Stimulated activated CD4-positive, alpha-beta T cell treated with anti-CD3 and anti-CD28 coated beads, Interleukin-4, amount 100 ng/mL, for 48 hours (primary cell): ENCODE measurements at places on chromosomes 2 and 18.

- DNase-seq = no peak
Measured at GRCh38 chr2:191869178-191869577, 22.3 kb upstream of the CAVIN2 start.

GRCh38 chr18:21255211-21255610, 13.2 kb downstream of the GREB1L start:
- DNase-seq = no peak

GRCh38 chr2:143623231-143623908, 494.2 kb downstream of the ARHGAP15 start:
- DNase-seq = no peak

DNA sequence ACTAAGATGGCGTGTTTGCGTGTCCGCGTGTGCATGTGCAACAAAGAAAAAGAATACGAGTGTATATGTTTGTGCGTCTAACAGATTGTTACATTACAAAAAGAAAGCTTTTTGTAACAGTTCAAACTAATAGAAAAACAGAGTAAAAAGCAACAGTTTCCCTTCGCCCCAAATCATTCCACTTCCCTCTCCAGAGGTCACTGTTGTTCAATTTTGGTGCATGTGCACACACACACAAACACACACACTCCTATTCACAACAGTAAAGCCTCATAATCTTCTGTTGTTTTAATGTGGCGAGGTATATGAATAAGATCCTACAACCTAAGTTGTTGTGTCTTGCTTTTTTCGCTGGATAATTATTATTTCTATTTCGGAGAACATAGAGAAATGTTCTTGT, 357.3 kb upstream of the SLC8A1 start:
- no peak for DNase-seq

GRCh38 chr2:147663153-147663961, 181.5 kb upstream of the ACVR2A start:
- DNase-seq = no peak

DNA sequence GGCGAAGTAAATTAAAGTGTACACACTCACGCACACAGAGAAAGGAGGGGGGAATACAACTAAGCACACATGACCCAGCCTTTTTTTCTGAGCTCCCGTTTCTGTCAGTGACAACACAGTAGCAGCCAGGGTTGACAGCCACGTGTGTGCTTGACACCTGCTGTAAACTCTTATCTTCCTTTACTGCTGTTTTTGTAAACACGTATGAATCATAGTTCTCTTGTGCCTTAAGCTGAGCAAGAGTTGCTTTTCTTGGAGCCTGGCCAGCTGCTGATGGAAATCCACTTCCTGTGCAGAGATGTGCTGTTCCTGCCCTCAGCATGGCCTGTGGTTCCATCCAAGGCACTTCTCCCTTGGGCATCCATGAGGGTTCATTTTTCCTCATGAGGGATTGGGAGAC, 561.9 kb downstream of the GALR1 start:
- DNase-seq = no peak

DNA sequence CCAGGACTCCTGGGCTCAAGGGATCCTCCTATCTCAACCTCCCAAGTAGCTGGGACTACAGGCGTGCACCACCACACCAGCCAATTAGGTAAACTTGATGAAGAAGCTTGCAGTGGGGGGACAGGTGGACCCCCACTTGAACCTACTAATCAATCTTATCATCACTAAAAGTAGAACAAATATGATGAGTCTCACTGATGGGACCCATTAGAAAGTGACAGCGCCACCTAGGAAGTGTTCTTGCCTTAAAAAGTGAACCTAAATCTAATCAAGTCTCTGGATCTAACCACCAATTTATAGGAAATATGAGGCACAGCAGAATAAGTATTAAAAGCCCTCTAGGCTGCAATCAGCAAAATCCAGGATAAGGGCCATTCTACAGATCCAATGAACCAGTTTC, 79.2 kb downstream of the BIN1 start:
- DNase-seq = no peak

GRCh38 chr2:77028032-77028600, 494.1 kb downstream of the LRRTM4 start:
- DNase-seq = no peak

GRCh38 chr2:10277293-10278028, 25.2 kb upstream of the HPCAL1 start:
- DNase-seq = no peak

DNA sequence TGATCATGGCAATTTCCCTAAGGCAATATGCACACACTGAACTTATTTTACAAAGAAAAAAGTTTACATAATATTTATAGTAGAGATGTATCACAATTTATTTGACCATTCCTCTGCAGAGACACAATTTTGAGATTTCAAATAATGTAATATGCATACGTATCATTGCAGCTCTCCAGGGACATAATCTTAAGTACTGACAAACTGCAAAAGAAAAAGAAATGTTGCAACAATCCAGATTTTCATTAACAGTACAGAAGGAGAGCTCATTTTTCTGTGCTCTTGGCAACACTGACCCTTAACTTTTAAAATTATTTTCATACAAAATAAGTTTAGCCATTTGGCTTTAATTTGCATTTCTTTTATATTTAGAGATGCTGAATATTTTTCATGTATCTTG, 710.2 kb upstream of the SLC39A10 start:
- DNase-seq = no peak

DNA sequence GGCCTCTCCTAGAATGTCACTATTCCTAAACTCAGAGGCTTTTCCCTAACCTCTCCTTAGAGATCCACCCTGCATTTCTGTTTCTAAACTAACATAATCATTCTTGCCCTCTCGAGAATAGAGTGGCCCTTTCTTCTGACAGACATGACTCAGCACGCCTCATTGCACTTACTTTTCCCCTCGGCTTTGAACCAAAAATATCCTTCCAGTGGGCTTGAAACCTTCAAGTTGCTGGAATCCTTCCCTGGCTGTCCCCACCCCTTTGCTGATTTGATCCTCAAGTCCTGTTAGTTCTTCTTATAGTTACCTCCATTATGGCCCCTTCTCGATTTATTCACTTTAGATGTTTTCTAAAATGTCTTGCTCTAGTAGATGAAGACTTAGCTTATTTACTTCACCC, 158.0 kb downstream of the LTBP1 start:
- no peak for DNase-seq

DNA sequence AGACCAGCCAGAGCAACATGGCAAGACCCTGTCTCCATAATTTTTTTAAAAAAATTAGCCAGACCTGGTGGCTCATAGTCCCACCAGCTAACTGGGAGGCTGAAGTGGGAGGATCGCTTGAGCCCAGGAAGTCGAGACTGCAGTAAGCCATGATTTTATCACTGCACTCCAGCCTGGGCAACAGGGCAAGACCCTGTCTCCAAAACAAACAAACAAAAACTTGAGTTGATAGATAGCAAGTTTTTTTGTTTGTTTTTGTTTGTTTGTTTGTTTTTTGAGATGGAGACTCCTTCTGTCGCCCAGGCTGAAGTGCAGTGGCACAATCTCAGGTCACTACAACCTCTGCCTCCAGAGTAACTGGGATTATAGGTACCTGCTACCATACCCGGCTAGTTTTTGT, 18.8 kb downstream of the RELCH start:
- no peak for DNase-seq

DNA sequence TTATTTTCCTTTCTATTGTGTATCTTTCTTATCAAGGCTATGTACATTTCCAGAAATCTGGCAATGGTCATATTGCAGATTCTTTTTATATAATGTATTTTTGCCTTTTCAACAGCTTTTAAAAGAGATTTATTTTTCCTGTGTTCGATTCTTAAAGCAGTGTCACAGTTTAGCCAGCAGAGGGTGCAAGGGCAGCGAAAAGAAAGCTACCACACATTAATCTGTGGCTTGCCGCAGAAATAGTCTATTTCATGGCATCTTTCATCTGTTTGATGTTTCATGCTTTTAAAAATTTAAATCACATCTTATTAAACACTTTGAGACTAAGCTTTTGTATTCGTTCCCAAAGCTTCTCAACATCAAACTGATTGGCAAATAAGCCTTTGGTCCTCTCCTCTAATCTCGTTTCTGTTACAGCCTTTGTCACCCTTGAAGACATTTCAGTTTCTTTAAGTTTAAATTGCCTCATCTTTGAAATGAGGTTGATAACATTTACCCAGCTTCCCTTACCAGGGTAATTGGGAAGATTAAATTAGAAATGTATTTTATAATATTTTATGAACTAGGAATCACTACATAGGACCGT, 73.3 kb downstream of the PIK3C3 start:
- no peak for DNase-seq

DNA sequence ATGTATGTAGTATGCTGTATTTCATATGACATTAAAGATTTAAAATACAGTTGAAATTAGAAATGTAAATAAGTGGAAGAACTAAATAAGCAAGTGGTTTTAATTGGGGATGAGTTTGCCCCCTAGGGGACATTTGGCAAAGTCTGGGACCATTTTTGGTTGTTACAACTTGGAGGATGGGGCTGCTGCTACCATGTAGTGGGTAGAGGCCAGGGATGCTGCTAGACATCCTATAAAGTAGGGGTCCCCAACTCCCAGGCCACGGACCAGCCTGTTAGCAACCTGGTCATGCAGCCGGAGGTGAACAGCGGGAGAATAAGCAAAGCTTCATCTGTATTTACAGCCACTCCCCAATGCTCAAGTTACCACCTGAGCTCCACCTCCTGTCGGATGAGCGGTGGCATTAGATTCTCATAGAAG, 27.9 kb upstream of the ASNSD1 start:
- no peak for DNase-seq

DNA sequence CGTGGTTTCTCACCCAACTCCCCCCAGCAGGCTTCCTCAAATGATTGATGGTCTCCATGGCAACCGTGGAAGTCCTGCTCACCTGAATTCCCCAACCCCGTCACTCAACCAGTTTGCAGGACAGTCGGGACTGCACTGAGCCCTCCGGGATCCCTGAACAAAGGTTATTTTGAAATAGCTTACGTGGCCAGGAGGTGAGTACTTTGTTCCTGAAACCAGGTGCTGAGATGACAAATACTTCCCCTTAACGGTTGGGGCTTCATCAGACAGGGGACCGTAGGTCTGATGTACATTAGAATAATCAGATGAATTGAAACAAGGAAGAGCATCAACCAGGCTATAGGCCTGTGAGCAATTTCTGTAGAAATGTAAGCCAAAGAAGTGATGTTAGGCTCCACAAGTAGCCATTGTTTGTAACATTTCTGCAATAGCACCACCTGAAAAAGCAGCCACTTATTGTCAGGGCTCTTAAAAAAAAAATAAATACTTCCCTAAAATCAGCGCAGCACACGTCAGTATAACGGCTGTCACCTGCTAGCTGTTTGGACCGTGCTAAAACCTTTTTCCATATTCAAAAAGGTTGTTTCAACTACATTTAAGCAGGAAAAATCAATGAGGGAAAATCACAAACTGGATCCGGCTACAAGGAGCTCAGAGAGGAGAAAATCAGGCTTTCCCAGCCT, 206.4 kb upstream of the ID2 start:
- no peak for DNase-seq

DNA sequence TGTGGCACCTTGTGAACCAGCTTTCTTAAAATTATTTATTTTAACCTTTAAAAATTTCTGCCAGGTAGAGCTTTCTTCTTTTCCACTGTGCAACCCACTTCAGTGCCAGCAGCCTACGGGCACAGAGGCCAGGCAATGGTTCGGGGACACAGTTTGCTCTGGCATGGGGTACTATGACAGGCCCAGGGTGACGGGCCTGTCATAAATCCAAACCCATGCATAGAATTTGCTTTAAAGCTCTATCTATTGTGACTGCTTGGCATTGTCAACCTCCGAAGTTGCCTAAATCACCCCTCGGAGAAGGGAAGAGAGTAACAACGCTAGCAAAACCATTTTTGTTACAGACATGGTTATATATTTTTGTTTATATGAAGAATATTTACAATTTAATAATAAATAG, 1.5 kb downstream of the ODC1 start:
- DNase-seq = no peak

GRCh38 chr2:78839259-78839658, 186.2 kb upstream of the REG3G start:
- no peak for DNase-seq

- no peak for DNase-seq
Measured at GRCh38 chr18:22417496-22418188, at the start of gene CTAGE1. TSS of gene CTAGE1 (minus strand) at chr18:22417915. CDS start at chr18:22417811, 104 bp downstream.

- DNase-seq = no peak
Measured at GRCh38 chr2:27060323-27060722, 8.9 kb downstream of the AGBL5 start.

- DNase-seq = no peak
Measured at GRCh38 chr2:204472375-204472774, 72.9 kb upstream of the PARD3B start.

GRCh38 chr2:33288011-33288410, 188.4 kb upstream of the RASGRP3 start:
- DNase-seq = no peak

- peak; percentile 2 for DNase-seq
Measured at GRCh38 chr2:202965810-202966460, 48.7 kb upstream of the NBEAL1 start.

DNA sequence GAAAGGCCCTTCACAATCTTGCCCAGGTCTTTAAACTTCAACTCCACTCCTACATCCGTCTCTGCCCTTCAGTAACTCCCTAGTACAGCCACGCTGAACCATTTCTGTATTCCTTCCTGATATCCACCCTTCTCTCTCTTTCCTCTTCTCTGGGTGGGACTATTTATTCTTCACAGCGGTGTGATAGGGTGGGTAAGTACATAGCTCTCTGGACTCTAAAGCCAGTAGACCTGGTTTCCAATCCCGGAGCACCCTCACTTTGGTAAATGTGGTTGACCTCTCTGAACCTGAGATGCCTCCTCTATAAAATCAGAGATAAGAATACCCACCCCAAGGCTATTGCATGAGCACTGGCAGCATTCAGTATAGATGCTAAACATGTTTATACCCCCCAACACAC, 86.7 kb downstream of the ATL2 start:
- DNase-seq = no peak

DNA sequence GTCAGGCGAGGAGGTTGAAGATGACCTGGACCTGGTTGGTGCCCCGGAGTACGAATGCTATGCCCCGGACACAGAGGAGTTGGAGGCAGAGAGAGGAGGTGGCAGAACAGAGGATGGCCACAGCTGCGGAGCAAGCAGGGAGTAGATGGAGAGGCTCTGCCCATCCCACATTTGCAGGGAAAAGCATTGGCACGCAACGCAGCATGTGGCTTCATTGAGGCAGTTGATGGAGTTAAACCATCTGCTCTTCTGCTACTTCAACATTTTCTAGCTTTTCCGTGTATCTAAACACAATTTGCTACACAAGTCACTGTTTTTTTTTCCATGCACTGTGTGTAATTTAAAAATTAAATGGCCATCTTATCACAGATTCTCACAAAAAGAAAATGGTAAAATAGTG, 11.8 kb downstream of the RBFA start:
- no peak for DNase-seq

DNA sequence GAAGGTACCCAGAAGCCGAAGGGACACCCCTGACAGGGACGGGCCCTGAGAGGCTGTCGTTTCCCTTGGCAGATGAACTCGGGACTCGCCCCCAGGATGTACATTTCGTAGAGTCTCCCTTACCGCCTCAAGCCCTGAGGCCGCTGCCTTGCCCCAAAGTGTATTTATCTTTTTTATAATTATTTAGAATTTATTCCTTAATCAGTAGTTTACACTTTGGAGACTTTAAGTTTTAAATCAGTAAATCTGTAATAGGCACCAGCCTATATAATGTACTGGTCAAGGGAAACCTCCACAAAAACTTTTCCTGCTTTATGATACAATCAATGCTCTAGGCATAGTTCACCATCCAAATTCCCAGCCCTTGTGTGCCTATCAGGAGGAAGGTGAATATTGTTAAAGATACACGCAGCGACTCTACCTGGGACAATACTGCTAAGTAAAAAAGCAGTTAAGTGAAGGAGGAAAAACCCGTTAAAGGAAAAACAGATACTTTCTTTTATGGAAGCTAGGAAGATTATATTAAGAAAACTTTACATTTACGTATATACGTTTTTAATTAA, 848 bp downstream of the VRK2 start:
- DNase-seq = no peak
